Activated CD8-positive, alpha-beta memory T cell treated with anti-CD3 and anti-CD28 coated beads for 1 hour (primary cell): ENCODE measurements at places on chromosomes 5 and 9.
A peak's percentile ranks its signal among the peaks of the same experiment; 100 is the strongest.

DNA sequence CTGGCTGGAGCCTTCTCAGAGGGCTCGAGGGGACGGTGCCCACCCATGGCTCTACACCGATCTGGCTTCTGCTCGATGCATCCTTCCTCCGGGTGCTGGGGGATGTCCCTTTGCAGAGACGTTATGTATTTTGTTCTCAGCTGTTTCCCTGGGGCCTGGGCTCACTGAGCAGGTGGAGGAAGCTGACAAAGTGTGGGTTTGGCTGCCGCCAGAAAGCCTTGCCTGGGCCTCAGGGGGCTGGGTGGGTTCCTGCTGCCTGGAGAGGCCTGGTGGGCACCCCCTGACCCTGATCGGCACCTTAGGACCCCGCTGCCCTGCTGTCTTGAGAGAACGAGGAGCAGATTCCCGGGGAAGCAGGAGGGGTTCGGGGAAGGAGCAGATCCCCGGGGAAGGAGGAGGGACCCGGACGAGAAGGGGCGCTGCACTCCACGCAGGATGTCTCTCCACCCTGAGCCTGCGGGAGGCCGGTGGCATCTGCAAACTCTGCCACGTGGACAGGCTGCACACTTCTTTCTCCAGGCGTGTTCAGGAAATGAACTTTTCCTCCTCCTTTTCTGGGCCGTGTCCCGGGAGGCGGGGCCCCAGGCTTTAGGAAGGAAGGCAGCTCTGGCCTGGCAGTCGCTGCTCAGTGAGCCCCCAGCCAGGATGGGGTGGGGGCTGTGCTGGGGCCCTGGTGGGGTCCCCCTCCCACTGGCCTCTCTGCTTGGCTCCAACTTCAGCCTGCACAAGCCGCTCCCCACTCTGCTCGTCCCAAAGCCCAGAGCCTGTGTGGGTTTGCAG lies 148.9 kb downstream of the RXRA start:
- no peak for DNase-seq

DNA sequence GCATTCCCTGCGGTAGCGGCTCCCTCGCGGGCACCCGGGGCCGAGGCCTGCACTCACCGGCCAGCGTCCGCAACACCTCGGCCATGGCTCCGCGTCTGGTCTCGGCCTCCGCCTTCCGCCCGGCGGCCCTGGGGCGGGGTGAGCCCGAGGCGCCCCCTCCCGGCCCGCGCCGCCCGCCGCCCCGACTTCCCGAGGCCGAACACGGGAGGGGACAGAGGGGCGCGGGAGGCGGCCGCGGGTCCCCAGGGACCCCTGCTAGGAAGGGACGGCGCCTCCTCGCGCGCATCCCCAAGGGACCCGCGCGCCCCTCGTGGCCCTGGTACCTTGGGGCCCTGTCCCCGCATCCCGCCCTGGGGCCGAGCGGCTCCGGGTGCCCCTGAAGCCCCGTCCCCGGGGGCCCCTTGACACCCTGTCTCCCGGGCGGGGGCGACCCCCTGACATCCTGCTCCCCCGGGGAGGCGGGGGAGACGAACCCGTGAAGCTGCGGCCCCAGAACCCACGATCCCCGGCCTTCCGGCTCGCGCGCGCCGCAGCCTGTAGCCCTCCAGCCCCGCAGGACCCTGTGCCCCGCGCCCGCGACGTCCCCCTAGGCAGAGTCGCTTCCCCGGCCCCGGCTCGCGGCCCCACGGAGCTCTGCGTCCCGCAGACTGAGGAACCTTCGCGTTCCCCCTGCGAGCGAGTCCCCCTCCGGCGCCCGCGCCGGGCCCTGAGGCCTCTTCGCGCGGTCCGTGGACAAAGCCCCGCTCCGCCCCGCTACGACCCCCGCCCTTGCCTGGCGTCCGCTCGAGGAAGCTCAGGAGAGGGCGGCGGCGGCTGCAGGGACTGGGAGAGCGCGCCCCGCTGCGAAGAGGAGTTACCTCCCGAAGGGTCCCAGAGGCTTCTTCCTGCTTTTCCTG lies at the start of gene ABO:
ABO (minus strand) TSS at position 97 of the 896 bp plus-strand sequence.
- DNase-seq, result no peak

DNA sequence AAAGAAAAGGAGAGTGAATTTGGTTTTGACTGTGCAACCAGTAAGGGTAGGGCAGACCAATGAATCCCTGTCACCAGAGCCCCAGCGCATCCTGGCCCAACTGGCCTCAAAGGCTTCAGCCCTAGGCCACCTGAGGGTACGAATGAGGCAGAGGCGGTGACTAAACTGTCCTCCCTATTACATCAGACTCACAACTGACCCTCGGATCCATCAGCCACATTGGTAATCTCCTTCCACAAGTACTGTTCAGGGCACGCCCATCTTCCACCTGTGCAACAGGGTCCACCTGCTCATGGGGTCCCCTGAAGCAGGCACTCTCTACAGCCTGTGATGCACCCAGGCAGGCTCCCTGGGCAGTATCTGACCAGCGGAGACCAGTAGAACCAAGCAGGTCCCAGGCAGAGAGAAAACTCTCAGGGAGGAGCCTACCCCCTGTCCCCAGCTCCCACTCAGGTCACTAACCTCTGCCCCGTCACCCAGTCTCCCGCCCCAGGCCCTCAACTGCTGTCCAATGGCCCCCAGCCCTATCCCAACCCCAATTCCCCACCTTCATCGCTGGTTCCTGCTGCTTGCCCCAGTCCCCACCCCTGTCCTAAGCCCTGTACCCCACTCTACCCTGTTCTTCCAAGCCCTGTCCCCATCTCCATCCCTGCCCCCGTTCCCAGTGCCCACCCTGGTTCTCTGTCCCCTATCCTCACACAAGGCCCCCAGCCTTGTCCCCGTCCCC lies 904 bp downstream of the EDF1 start:
- no peak for DNase-seq

- no peak for DNase-seq
These were observed 185.6 kb downstream of the EFNA5 start for GRCh38 chr5:107485184-107485583.

- peak; percentile 10 for DNase-seq
These were observed 43.0 kb downstream of the STRBP start for GRCh38 chr9:123225374-123225813.

DNA sequence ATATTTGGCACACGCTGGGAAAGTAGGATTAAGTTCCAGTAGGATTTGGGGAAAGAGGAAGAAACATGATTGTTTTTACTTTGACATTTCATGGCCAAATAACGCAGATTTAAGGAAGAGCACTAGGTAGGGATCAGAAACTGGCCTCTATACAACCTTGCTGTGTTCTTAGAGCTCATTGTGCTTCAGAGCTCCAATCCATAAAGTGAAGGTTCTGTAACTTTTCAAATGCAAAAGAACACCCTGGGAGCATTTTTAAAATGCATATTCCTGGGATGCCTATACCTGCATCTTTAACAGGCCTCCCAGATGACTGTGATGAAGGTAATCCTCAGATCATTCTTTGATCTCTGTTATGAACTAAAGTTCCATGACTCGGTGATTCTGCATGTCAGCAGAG lies 77.1 kb downstream of the YIPF5 start:
- no peak for DNase-seq

DNA sequence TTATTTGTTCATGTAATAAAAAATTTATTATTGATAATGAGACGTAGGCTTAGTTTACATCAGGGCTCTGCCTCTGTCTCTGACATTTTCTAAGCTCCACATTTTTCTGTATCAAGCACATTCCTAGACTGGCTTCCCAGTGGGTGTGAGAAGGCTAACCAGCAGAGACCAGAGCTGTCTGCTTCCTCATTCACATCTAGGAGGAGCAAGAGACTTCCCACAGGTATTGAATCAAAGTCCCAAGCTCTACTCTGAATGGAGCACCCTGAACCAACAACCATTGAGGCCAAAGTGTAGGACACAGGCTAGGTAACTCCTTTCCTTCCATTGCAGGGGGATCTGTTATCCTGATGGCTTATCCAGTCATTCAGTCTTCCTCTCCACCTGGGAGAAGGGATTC lies 72.4 kb downstream of the PARP8 start:
- DNase-seq, result no peak

- DNase-seq, result no peak
These were observed 83.1 kb upstream of the MAST4 start for GRCh38 chr5:66513130-66513529.

GRCh38 chr5:95825495-95825894 lies 3.0 kb upstream of the GLRX start:
- DNase-seq, result no peak

- no peak for DNase-seq
These were observed 73.3 kb upstream of the SARDH start for GRCh38 chr9:133811471-133811870.

DNA sequence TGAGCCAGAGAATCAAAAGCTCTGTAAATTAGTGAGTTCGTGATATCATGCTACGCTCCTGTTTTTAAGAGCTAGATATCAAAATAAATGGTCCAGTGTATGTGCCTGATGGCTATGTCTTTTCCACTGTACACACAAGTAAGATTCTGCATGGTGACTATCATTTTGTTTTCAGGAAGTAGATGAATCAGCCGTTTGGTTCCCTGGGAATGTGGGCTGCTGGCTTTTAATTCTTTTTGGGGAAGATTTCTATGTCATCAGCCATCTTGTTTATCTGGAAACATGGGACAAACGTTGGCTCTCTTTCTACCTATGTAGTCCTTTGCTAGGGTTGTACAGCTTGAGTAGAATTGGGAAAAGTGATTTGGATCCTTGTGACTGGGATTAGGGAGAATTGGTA lies 126.7 kb downstream of the GRIA1 start:
- DNase-seq, result no peak

DNA sequence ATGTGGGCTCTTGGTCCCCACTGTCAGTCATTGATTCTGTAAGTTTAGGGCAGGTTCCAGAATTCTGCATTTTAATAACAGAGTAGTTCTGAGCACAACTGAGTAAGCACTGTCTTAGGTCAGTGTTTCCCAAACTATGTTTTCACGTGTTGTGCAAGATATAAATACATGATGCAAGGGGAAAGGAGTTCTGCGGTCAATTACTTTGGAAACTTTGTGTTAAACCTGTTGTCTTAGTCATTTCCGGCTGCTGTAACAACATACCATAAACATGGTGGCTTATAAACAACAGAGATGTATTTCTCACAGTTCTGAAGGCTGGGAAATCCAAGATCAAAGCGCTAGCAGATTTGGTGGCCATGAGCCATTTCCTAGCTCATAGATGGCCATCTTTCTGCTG lies 69.8 kb downstream of the EQTN start:
- no peak for DNase-seq

DNA sequence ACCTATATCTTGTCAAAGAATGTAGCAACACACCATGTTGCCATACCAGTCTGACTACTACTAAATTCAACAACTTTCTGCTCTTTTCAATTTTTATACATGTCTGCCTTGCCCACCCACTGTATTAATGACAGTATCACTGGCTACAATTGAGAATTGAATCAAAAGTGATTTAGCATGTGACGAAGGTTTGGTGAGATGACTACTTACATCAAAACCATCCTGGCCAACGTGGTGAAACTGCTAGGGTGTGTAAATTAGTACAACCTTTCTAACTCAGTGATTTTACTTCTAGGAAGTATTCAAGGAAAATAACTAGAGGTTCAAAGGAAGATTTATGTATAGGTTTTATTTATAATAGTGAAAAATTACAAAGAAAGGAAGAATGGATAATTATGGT lies 109.8 kb downstream of the UNC13B start:
- no peak for DNase-seq

- no peak for DNase-seq
These were observed 209.7 kb downstream of the GADD45G start for GRCh38 chr9:89814340-89815040.

- no peak for DNase-seq
These were observed 111.1 kb downstream of the CACNA1B start for GRCh38 chr9:137988701-137989100.

DNA sequence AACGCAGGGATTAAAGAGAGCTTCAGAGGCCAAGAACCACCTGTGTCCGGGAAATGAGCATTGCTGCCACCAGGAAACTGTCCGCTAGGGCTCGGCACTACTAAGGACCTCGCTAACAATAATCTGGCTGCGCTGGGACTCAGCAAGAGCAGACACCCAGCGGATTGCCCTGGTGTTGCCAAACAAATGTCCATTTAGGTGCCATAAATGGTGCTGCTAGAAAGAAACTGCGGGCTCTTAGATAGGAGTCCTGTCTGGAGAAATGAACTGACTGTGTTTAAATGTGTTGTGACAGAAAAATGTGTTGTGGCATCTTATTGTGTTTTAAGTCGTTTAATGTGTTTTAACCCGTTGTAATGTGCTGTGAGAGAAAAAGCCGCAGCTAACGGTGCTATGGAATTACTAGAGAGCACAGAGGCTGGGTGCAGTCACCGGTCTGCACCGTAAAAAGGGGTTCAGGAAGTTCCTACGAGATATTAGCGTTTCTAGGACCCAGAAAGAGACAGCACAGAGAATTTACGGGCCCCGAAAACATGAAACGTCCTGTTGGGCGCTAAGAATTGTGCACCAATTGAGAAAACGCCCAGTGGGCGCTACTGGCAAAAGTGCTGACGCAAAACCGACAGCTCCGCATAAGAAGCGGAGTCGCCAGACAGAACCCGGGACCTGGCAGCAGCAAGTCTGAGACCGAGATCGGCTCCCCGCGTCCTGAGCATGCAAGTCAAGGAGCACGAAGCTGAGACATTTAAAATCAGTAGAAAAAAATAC lies 90.6 kb downstream of the ANXA2R start:
- peak; percentile 18 for DNase-seq

DNA sequence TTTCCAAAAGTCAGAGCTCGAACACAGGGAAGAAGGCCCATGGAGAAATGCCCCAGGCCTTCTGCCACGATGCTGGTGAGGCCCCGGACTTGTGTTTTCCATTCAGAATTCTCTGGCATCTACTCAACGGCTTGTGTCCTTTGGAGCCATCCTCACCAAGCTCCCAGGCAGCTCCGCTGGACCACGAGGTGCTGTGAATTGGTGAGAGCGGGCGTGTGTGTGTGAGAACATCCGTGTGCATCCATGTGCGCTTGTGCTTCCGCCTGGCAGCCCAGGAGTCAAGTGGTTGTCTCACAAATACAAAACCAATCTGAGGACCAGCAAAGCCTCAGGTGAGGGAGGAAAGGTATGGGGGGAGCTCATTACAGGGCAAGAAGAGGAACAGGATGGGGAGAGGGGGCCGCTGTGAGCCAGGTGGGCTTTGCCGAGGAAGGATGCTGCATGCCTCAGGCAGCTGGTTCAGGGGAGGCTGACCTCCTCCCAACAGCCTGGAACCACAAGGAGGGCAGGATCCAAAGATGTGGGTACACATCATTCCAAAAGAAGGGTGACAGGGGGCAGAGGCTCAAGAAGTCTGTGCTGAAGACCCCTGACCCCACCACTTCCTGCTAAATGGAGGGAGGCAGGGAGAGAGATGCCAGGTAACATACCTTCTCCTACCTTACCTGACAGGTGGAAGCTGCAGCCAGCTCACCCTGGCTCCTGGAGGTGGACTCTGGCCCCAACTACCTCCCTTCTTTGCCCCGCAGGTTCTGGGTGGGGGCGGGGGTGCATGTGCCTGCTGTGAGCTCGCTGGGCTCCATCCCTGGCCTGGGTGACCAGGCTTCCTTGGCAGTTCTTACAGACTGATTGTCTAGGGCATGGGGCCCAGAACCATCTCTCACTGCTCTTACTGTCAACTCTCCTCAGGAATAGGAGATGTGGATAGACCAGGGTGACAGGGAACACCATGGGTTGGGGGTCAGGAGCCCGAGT lies 196.3 kb downstream of the PAX5 start:
- DNase-seq, result no peak

GRCh38 chr9:73265876-73266275 lies 114.2 kb downstream of the ANXA1 start:
- no peak for DNase-seq
